ENCODE measurements at places on chromosomes 16 and 17.

DNA sequence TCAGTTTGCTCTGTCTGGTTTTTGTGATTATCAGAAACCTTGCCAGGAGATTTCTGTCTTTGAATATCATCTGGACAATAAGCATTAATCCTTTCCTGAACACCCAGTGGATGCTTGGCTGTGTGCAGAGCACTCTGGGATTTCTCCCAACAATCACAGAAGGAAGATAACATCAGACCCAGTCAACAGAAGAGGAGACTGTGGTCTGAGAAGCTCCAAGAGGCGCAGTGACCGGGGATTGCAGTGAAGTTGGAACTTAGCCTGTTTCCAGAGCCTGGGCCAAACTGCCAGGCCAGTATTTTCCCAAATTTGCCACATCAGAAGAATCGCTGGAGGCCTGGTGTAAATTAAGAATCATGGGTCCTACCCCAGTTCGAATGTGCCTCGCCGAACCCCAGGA, 264.7 kb downstream of the C16orf95 start:
- no peak for DNase-seq

GRCh38 chr17:76123749-76124581, 17.1 kb downstream of the FOXJ1 start:
- DNase-seq: no peak

DNA sequence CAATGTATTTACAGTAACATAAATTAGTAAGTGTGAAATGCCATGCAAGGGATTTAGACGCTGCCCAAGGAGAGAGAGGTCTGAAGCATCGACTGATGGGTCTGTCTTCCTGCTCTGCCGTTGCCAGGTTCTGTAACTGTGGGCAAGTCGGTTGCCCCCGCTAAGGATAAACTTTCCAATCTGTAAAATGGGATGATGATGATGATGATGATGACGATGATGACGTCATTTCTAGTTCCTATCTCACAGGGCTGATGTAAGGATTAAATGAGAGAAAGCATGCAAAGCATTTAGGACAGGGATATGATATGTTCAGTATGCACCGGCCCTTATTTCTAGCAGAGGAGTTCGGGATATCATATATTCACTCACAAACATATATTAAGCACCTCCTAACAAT, 54.8 kb downstream of the C17orf67 start:
- no peak for DNase-seq

DNA sequence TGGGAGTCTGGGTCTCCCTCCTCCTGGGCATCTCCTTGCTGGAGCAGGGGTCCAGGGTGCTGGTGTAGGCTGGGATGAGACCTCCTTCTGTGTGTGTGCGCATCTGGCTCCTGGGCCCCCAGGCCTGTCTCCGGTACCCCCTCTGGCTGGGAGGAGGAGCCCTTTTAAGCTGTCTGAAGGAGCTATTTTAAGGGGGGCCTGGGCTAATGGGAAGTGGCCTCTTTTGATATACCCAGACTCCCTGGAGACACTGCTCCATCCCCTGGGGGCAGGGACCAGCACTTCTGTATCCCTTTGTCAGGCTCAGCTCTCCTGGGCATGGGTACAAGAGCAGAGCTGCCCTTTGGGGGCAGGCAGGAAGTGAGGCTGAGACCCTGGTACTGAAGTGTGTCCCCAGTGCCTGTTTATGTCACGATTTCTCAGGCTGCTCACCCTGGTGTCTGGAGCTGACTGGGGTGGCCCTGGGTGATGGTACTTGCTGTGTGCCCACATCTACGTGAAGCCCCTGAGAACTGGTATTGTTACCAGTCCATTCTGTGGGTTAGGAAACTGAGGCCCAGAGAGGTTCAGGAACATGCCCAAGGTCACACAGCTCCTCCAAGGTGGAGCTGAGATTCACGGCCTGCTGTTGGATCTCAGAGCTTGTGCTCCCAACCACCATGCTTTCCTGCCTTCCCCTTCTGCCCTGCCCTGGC, 6.5 kb downstream of the ADCY7 start:
- DNase-seq: no peak

DNA sequence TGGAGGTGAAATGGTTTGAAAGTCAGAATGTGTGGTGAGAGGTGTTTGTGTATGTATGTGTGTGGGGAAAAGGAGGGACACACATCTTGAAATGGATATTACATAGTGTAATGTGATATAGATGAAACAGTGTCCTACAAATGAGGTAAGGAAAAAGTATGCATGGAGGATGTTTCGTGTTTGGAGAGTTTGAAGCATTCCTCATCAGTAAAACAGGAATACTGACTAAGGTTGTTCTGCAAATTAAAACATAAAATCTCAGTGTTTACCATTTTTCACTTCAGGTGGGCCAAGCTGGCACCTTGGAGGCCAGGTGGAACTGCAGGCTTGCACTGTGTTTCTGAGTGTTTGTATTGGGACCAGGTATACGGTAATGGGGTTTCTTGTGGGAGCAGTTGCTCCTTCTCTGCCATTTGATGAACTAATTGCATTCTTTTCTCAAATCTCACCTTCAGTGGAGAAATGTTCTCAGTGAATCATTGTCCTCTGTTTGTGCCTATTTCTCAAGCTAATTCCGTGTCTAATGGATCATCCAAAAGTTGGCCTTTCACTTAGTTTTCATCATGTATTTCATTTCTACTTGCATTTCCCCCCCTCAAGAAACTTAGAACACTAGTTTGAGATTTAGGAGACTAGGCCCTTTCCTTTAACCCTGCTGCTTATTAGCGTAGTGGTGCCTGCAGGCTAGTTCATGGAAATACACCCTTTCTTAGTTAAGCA, 8.2 kb upstream of the TBKBP1 start:
- DNase-seq: no peak

DNA sequence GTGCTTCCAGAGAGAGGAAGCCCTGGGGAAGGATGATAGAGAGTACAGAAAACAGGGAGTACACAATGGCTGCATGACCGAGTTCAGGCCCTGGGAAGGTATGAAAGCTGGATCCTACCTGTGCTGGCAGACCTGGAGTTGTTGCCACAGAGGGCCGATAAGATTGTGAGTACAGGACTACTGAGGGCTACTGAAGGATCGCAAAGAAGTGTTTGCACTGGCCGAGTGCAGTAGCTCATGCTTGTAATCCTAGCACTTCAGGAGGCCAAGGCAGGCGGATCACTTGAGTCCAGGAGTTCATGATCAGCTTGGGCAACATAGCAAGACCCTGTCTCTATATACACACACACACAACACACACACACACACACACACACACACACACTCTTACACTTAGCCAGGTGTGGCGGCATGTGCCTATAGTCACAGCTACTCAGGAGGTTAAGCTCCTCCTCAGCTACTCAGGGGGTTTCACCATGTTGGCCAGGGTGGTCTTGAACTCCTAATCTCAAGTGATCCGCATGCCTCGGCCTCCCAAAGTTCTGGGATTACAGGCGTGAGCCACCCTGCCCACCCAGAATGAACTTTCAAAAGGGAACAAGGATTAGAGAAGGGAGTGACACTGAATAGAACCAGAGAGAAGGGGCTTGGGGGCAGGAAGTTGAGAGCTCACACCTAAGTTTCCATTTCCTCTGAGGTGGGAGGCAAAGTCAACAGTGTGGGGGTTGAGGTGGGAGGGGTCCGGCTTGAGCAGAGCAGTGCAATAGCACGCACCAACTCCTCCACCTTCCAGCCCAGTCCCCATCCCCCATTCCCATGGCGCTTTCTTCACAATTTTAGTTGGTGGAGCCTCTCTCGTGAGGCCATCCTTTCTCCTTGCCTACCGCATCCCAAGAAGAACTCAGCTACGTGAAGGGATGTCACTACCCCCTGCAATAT, 7.5 kb downstream of the SCIMP start:
- DNase-seq: no peak

GRCh38 chr16:483341-484075, 44.0 kb upstream of the CAPN15 start:
- peak; percentile 56 for DNase-seq

DNA sequence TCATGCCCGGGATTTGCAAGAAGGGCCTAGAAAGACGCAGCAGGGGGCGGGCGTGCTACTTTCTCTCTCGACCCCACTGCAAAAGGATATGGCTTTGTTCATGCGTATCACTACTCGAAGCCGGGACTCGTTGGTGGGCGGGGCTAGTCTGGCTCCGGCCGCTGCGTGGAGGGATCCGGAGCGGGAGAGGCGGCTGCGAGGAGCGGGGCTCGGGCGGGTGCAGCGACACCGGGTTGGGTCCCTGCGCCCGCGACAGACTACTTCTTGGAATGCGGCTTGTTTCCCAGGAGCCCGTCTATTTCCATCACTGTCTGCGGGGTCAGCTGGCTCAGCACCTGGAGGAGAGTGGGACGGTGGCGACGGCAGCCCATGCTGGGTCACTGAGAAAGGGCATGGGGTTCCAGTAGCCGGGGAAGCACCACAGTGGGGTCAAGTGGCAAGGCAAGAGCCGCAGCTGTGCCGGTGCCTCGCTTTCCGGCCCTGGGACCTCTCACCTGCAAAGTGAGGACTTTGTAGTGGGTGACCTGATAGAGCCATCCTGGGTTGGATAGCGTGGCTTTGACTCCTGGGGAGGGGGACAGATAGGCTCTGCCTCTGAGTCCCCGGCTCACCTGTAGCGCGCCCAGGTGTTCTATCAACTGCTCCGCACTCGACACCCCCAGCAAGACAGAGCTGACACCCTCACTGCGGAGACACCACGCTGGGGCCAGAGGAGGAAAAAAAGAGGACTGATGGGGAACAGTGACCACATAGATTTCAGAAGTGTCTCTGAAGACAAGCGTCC, 6.6 kb downstream of the KCNAB3 start:
- no peak for DNase-seq

DNA sequence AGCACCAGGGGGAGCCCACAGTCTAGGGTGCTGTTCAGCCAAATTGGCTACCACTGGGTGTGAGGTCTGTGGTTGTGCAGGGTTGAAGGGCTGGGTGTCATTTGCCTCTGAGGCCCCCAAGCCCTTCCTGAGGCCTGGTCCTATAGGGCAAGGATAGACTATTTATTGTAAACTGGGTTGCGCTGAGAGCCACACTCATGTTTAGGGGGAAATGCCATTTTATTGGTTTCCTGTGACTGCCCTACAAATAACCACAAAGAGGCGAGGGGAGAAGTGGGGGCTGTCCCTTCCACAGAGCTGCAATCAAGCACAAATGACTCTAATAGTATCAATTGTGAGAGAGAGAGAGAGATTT, 3.6 kb upstream of the ZCCHC14 start:
- no peak for DNase-seq

- DNase-seq: no peak
These were observed 49.7 kb upstream of the CCL2 start for GRCh38 chr17:34205401-34205800.

- no peak for DNase-seq
These were observed 459.9 kb upstream of the MAF start for GRCh38 chr16:80060470-80060869.

DNA sequence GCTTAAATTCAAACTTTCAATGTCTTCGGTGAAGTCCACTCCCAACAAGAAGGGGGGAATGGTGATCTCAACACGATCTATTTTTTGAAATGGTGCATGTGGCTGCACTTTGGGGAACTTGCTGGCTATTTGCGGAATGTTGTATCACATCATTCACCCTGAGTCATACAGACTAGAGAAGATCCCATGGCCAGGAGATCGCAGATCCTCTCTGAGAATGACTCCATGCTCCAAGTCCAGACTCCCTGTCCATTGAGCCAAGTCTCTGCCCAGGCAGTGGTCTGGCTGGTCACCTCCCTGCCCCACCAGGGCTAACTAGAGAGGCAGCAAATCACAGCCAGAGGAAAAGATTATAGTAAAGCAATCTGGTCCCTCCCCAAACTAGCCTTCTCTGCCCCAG, 120.6 kb downstream of the XYLT1 start:
- DNase-seq: no peak

DNA sequence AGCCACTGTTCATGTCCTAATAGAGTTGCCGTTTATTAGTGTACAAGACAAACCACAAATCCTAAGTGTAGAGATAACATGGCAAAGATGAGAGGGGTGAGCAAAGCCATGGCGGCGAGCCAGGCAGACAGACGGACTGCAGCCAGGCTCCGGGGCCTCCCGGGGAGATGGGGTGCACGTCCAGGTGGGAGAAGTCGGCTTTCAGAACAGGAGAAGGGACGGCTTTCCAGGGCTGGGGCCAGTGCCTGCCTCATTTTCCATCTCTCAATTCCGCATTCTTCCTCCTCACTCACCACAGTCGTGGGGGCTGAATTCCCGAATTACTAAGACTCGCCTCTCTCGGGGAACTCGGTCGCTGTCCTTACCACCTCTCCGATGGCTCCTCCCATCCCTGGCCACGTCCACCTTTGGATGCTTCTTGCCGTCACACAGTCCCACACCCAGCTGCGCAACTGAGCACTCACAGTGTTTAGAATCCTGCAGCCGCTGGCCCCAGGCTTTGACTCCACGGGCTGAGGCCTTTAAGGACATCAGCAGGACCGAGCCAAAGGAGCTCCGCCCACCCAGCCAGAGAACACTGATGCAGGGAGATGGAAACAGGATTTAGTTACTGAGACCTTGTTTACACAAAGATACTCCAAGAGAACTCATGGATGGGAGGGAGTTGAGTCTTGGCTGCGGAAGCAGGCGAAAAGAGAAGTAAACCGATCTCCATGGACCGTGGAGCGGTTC, 59.7 kb downstream of the RNF112 start:
- DNase-seq: no peak

- DNase-seq: no peak
These were observed 498.5 kb upstream of the ZFHX3 start for GRCh38 chr16:73546341-73546845.

DNA sequence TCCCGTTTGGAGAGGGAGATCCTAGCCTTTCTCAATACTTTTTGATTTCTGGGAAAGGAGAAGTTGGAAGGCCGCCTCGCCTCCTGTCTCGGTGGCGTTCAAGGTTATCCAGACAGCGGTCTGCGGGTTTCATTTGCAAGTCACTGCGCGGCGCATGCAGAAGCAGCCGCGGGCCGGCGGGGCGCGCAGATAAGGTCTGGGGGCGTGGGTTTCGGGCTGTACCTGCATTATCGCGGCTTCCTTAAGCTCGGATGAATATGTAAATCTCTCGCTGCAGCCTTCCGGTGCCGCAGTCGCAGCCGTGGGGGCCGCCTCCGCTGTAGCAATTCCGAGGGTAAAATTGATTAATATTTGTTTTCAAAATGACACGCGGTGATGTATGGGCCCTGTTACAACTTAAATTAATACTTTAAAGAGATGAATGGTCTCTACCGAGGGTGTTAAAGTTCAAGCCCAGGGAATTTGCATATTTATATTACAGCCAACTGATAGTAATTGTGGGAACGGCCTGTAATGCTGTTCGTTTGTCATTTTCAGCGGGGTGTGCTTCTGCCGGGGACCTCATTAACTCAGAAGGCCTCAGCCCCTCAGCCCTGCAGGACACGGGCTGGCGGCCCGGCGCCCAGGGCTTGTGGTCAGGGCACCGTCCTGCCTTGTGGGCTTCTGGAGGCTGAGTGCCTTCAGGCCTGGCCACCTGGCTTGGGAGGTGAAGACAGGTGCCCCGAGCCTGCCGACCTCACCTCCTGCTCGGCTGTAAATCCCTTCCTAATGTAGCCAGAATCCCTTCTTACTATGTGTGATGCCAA, 99.4 kb downstream of the CYLD start:
- peak; percentile 28 for DNase-seq

DNA sequence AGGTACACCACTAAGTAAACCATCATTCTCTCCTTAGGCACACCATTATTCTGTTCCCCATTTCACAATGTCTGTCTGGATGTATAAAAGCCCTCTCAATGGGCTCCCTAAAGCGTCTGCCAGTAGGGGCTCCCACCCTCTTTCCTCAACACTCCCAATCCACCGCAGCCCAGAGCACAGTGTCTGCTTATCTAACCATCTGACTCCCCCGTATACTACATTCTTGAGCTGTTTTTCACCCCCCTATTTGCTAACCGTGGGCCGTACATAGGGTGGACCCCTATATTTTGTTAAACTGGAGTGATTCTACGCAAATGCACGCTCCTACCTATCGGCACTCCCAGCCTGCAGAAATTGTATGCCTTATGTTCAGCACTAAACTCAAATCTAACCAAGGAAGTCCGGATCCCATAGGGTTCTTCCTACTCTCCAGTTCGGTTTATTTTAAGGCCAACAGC, 685 bp upstream of the PSMD3 start:
- peak; percentile 59 for DNase-seq

Measured in HAP-1 (cell line).